NCI-H69 (cell line): ENCODE measurements at places on chromosomes 2 and 18.

GRCh38 chr2:213220967-213221603 is 63.2 kb upstream of the SPAG16 start:
- DNase-seq, result no peak

DNA sequence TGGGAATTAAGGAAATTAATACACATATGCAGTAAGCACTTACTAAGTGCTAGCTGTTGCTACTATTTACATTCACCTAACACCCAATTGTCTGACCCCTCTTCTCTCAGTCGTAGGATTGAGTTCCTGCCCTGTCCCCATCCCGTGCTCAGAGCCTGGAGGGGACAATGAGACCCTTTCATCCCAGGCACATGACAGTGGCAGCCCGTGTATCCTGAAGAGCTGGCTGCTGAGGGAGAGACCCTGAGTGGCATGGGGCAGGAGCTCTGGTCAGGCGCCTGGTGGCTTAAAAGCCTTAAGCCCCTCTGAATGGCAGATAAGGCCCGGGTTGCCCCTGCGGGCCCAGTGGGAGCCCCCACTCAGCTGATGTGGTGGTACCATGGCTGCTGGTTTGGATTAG is 99.0 kb downstream of the DYSF start:
- DNase-seq, result no peak

DNA sequence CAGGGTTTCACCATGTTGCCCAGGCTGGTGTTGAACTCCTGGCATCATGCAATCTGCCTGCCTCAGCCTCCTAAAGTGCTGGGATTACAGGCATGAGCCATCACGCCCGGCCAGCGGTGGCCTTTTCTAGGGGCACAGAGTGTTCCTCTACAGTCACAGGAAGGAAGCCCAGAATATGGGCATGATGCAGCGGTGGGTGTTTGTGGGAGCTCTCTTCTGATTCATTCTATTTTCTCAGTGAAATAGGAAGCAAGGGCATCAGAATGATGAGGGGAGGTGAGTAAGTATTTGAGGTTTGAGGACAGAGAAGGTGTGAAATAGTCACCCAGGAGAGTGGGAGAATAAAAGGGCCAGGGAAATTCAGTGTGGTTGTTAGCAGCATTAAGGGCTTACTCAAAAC is 70.3 kb upstream of the PSME4 start:
- no peak for DNase-seq

DNA sequence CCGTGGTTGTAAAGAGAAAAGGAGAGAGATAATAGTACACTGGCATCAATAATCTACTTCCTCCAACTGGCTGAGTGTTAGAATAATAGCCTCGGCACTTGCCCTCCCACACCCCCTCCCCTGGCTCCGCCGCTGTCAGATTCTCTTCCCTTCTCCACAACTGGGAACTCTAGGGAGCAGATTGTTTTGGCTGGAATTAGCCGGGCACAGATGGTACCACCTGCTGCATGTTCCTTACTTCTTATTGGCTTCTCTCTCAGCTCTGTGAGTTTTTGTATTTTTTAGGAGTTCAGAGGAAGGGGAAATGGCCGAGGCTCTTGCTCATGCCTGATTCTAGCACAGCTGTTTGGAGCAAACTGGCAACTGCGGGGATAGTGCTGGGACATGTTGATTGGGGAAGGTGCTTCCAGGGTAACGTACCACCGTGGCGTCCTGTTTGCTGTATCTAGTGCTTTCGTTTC is 140.0 kb downstream of the ZEB2 start:
- DNase-seq, result peak; percentile 19

DNA sequence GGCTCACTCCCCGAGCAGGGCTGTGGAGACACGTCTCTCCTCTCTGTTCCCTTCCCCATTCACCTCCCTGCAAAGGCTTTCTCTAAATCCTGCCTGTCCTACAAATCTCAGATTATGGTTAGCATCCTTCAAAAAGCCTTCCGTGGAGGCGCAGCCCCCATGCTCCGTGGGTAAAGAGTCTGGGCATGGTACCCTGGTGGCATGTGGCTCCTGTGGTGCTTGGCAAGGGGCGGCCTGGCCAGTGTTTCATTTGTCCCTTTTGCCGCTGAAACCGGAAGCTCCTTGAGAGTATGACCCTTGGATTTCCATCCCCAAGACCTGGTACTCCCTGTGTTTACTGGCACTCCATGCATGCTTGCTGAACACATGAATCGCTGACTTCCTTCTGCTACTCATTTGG is 839.3 kb upstream of the SALL3 start:
- DNase-seq, result no peak

DNA sequence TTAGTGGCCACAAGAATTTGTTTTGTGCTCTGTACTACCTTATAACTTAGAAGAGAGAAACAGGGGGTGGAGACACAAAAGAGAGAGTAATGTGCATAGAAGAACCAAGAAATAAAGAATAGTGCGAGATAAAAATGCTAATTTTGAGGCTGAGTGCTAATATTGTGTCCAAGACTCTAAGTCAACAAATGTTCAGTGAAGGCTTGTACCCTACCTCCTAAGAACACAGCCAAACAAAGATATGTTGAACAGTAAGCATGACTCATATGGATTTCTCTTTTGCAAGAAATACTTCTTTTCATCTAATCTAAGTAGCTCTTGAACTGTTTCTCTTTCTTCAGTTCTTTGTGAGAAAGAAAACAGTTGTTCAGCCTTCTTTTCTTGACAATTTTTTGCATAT is 45.2 kb downstream of the GAREM1 start:
- no peak for DNase-seq

GRCh38 chr2:63057249-63058143 is 6.9 kb downstream of the OTX1 start:
- DNase-seq, result no peak

- peak; percentile 95 for DNase-seq
Observed at GRCh38 chr2:44777537-44777936, 164.0 kb upstream of the SIX3 start.

DNA sequence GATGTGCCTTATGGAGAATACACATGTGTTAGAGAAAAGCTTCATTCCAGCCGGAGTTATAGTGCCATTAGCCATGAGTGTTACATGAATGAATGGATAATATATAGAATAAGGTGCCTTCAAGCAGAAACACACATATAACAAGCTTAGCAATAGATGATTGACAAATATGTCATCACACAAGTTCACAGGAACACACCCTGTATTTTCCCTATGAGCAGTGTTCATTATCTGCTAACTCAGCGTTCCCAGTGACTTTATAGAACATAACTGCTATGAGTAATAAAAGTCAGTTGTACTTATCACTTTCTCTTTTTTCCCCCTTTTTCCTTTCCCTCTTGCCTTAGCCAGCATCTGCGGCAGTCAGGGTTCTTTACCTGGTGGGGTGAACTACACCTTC is 65.1 kb downstream of the TIMM21 start:
- no peak for DNase-seq

DNA sequence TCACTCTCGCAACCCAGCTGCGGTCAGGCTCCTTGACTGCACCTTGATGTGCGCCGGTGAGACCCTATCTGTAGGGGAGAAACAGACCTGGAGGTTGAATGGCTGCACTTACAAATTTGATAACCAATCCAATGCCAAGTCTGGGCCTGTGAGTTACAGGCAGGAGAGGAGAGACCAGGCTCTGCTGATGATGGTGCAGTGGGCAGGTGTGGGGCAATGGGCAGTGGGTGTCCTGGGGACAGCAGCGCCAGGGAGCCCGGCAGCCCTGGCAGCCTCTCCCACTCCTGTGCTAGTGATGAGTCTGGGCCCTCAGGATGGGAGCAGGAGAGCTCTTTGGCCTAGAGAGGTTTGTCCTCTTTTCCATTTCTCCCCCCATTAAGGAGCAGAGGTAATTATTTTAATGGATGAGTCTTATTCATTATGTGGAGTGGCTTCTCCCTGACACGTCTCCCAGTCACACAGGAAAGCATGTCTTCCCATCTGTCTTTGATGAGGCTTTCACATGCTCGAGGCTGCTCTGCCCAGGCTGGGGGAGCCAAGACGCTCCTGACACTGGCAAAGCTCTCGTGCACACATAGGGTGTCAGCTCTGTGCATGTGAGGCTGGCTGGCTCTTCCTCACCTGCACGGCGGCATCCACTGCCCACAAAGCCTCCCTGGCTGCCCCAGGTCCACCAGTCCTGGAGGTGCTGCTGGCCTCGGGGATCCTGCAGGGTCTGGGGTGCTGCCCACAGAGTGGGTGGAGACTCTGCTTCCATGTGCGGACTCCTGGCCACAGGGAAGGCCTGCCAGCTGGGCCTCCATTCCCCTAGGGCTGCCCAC is 10.0 kb upstream of the ALLC start:
- no peak for DNase-seq

- DNase-seq, result no peak
Observed at GRCh38 chr18:52898485-52899058, 558.6 kb downstream of the DCC start.

DNA sequence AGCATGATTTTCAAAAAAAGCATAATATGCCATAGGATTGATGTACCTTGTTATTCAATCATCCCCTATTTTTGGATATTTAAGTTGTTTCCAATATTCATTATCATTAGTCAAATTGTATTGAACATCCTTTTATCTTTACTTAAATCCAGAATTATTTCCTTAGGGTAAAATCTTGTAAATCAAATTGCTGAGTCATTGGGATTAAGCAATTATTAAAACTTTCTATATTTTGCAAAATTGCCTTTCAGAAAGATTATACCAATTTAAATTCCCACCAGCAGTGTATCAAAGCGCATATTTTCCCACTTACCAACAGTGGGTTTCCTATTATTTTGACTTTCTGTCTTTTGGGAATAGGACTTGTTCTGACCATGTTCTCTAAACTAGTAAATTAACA is 159.3 kb downstream of the SS18 start:
- no peak for DNase-seq

- DNase-seq, result peak; percentile 61
Observed at GRCh38 chr2:120594856-120595685, 140.6 kb upstream of the GLI2 start.

- DNase-seq, result no peak
Observed at GRCh38 chr18:80244956-80245730, 2.2 kb downstream of the PARD6G start.
